Activated T-cell treated with anti-CD3 and anti-CD28 coated beads, Interleukin-2, amount 50 U/mL, for 24 hours (primary cell): ENCODE measurements at places on chromosomes 1 and 21.

- DNase-seq: no peak
- H3K27ac ChIP-seq: peak overlapping the region; percentile 93
- peaks cover 30% of the 10 kb centered on the region for H3K4me1 ChIP-seq
- peak overlapping the region; percentile 90 for H3K4me3 ChIP-seq
Observed at GRCh38 chr1:99849413-99849743, 783 bp upstream of the AGL start.

GRCh38 chr1:36884801-36885200, 149.5 kb downstream of the GRIK3 start:
- no peaks in the 10 kb centered on the region for H3K36me3 ChIP-seq
- peaks cover 9% of the 10 kb centered on the region for H3K27me3 ChIP-seq
- no peaks in the 10 kb centered on the region for H3K4me1 ChIP-seq
- no peak overlapping the region for H3K4me3 ChIP-seq

DNA sequence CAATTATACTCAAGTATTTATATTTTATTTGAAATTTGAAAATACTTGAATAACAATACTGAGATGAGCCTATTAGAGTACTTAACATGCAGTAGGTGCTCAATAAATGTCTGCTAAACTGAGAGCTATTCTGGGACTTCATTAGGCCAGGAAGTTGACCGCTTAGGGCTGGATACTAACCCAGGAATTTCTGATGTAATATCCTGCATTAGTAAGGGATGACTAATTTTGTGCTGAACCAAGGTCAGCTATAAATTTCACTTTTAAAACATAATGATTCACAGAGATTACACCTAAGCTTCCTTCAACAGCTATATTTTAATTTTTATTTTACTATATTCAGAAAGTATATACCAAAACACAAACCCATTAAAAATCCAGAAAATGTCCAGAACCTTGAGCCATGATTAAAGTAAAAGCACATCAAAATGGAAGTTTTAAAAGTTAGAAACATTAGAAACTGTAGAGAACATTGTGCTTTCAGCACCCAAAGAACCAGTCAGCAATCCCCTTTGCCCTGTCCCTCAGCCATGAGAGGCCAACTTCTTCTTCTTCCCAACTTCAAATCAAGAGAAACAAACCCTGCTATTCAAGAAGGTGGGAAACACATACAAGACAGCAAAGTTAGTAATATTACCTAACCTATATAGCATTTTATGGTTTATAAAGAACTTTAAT, 35.4 kb downstream of the WNT2B start:
- H3K4me1 ChIP-seq: peaks cover 5% of the 10 kb centered on the region
- peaks cover 26% of the 10 kb centered on the region for H3K36me3 ChIP-seq
- no peak overlapping the region for H3K27ac ChIP-seq
- DNase-seq: no peak
- H3K4me3 ChIP-seq: no peak overlapping the region
- H3K27me3 ChIP-seq: no peaks in the 10 kb centered on the region

DNA sequence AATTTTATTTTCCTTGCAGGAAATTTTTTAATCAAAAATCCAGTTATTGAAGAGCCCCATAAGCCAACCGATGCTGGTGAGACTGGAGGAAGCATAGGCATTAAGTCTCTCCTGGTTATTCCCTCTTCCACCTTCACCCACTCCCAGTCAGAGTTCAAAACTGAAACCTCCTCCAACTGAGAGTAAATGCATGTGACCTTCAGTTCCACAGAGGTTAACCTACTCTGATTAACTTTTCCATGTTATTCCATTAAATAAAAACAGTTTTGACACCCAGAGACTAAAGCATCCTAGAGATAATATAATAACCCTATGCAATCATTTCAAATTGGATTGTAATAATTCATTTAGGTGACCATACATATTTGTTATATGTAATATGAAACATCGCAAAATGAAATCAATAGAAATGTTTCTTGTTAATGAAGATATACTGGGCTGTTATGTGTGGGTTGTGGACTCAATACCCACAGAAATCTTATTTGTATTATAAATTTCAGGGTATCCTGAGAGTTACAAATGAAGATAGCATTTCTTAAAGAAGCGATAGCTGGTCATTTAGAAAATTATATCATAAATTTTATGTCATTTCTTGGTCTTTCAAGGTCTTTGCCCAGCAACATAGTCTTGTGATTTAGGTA, 376.5 kb downstream of the SETD4 start:
- H3K4me3 ChIP-seq: no peak overlapping the region
- no peaks in the 10 kb centered on the region for H3K36me3 ChIP-seq
- H3K4me1 ChIP-seq: peaks cover 4% of the 10 kb centered on the region
- no peak overlapping the region for H3K27ac ChIP-seq
- no peak for DNase-seq

DNA sequence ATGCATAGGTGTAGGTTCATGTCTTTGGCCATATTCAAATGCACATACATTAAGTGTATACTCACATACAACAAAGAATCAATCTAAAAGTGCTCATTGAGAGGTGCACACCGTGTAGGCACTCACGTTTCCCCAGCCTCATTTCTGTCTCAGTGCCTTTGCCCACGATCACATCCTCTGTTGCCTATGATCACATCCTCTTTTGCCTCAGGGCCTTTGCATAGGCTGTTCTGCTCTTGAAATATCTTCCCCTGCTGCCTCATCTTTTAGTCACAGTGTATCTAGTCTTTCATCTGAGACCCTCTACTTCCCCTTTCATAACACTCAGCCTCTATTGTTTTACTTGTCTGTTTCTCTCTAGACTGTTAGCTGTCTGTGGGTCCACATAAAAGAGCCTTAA, 69.3 kb downstream of the FOXD2 start:
- H3K36me3 ChIP-seq: no peaks in the 10 kb centered on the region
- H3K27me3 ChIP-seq: peaks cover 80% of the 10 kb centered on the region
- no peak overlapping the region for H3K4me3 ChIP-seq
- H3K27ac ChIP-seq: no peak overlapping the region
- peaks cover 10% of the 10 kb centered on the region for H3K4me1 ChIP-seq

GRCh38 chr1:101748077-101748476, 248.6 kb downstream of the OLFM3 start:
- H3K27ac ChIP-seq: no peak overlapping the region
- no peaks in the 10 kb centered on the region for H3K36me3 ChIP-seq
- peaks cover 7% of the 10 kb centered on the region for H3K27me3 ChIP-seq
- DNase-seq: no peak
- H3K4me1 ChIP-seq: no peaks in the 10 kb centered on the region

- no peak for DNase-seq
- H3K27me3 ChIP-seq: peaks cover 67% of the 10 kb centered on the region
- no peak overlapping the region for H3K4me3 ChIP-seq
- no peak overlapping the region for H3K27ac ChIP-seq
- H3K4me1 ChIP-seq: peaks cover 19% of the 10 kb centered on the region
Observed at GRCh38 chr1:229408458-229409037, 25.3 kb downstream of the ACTA1 start.

DNA sequence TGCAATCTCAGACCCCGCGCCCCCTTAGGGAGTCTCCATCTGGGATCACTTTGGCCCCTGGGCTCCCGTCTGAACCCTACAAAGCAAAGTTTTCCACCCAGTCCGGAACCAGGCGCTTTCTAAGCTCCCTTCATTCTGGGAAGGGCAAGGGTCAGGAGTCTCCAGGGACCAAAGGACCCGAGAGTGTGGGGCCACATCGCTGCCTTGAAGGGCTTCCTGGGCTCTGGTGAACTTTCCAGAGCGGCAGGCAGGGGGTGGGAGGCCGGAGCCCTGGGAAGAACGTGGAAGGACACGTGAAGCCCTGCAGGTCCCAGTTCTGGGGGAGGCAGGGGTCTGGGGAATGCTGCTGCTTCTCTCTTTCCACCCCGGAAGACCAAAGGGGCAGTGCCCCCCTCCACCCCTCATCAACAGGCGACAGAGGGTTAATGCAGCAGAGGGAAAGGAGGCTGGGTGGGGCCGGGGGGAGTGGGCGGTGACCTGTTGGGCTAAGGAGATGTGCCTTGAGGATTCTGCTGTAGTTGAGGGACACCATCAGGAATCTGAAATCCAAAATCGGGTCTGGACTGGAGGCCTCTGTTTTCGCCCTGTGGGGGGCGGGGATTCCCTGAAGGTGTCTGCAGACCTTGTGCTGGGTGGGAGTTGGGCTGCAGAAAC, 734 bp downstream of the CDK18 start:
- no peak for DNase-seq
- peaks cover 5% of the 10 kb centered on the region for H3K27me3 ChIP-seq
- peaks cover 14% of the 10 kb centered on the region for H3K4me1 ChIP-seq
- peak overlapping the region; percentile 67 for H3K4me3 ChIP-seq
- H3K27ac ChIP-seq: no peak overlapping the region
- H3K36me3 ChIP-seq: no peaks in the 10 kb centered on the region

DNA sequence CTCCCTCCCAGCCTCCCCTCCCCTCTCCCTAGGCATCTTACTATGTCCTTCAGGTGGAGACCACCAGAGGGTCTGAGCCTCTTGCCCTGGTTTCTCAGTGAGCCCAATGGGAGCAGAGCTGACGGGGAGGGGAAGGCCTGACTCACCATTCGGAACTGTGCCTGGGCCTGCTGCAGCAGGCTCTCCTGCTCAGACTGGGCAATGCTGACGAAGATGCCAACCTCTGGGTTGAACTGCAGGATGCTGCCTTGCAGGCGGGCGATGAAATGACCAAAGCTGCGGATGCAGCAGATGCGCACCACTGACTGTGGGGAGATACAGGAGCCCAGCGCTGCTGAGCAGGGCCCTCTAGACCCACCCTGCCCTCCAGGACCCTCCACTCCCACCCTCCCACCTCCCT, 11.0 kb upstream of the PAQR6 start:
- no peak overlapping the region for H3K4me3 ChIP-seq
- no peaks in the 10 kb centered on the region for H3K27me3 ChIP-seq
- H3K27ac ChIP-seq: no peak overlapping the region
- no peak for DNase-seq
- peaks cover 85% of the 10 kb centered on the region for H3K36me3 ChIP-seq

GRCh38 chr1:209454340-209454994, 129.0 kb upstream of the CAMK1G start:
- DNase-seq: no peak
- no peak overlapping the region for H3K27ac ChIP-seq

DNA sequence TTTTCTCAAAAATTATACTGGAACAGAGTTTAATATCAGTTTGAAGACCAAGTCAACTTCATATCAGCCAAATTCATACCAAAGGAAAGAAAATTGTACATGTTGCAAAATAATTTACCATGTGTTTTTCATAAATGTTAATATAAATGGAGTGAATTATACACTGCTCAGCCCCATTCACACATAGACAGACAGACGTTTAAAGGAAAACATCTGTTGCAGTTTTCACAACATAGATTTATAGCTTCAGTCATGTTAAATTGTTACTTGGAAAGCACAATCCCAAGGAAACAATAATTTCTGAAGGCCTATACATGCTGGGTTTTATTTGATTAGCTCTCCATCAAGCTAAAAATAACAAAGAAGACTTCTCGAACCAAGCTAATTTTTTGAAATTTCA, 27.8 kb upstream of the HYI start:
- peaks cover 4% of the 10 kb centered on the region for H3K4me1 ChIP-seq
- no peak for DNase-seq
- no peak overlapping the region for H3K27ac ChIP-seq
- peaks cover 6% of the 10 kb centered on the region for H3K27me3 ChIP-seq

DNA sequence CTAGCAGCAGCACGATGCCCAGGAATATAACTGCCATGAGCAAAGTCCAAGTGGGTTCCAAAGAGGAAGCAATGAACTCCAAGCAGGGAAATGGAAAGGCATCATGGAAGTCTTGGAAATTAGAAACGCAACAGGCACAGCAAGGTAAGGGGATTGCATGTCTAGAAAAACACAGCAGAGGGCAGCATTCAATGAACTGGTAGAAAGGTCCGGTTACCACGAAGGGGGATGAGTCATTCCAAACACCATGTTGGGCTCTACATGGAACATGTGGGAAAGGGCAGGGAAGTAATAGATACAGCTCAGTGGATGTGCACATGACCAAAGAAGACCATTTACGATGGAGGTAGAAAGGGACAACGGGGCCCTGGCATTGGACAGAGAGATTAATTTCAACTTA, 36.4 kb downstream of the RXRG start:
- H3K36me3 ChIP-seq: no peaks in the 10 kb centered on the region
- H3K27ac ChIP-seq: no peak overlapping the region
- peaks cover 44% of the 10 kb centered on the region for H3K27me3 ChIP-seq

DNA sequence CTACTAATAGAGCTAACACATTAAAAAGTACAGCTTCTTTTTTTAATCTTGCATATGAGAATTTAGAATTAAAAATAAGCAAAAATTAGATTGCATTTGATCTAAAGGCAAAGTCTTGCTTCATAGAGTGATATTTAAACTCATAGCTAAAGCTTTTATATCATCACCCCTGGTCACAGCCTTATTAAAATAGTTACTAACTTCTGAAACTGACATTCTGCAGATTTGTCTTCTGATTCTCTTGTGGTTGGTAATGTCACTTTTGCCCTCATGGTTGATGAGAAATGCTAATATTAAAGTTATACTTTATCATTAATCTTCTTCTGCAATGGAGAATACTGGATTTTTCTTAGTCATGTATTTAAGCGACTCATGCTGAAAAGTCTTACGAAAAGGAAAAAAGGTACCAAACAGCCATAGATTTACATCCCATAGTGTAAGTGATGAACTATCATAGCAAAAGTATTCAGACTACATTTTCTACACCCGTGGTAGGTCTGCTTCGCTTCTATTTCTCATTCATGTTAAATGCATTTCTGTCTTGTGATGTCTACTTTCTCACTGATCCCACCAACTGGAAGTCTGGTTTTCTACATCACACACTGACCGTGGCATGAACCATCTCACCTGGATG, 330.5 kb upstream of the B3GALT2 start:
- H3K27ac ChIP-seq: peak overlapping the region; percentile 63
- H3K27me3 ChIP-seq: no peaks in the 10 kb centered on the region
- peaks cover 18% of the 10 kb centered on the region for H3K4me1 ChIP-seq
- no peak for DNase-seq

- H3K4me1 ChIP-seq: peaks cover 12% of the 10 kb centered on the region
- peaks cover 39% of the 10 kb centered on the region for H3K27me3 ChIP-seq
- H3K36me3 ChIP-seq: no peaks in the 10 kb centered on the region
- no peak overlapping the region for H3K4me3 ChIP-seq
- H3K27ac ChIP-seq: no peak overlapping the region
Observed at GRCh38 chr21:26835027-26835713, 10.0 kb downstream of the ADAMTS1 start.

- no peak overlapping the region for H3K4me3 ChIP-seq
- no peaks in the 10 kb centered on the region for H3K4me1 ChIP-seq
- peaks cover 7% of the 10 kb centered on the region for H3K27me3 ChIP-seq
- H3K36me3 ChIP-seq: no peaks in the 10 kb centered on the region
- no peak for DNase-seq
Observed at GRCh38 chr1:175399795-175400194, 207.2 kb upstream of the KIAA0040 start.

DNA sequence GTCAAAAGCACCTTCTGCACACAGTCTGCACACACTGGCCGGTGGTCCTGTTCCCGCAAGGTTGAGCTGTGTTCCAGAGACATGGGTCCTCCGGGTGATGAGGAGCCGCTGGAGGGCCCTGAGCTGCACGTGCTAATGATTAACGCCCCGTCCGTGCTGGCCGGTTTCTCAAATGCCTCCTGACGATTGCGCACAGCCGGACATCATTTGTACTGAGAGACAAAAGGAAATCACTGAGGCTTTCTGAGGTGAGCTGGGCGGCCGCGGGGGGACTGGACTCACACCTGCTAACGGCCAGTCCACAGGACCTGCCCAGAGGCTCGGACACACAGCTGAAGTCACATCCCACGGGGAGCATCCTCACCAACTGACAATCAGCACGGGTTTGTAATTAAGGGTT, 29.2 kb downstream of the POFUT2 start:
- peaks cover 11% of the 10 kb centered on the region for H3K4me1 ChIP-seq
- H3K27ac ChIP-seq: no peak overlapping the region
- no peak overlapping the region for H3K4me3 ChIP-seq
